Dermis lymphatic vessel endothelial cell (primary cell): ENCODE measurements at places on chromosomes 12 and 14. TPM values are rescaled to one million over a fixed set of nuclear protein-coding genes. Genes with fewer than 3 reads are reported as not detected.

CLEC4C gene
- not detected in 2 replicates for total RNA-seq

TBC1D30 gene
- total RNA-seq: 7.4 and 13.2 TPM in 2 replicates

CCDC177 gene
- not detected in 2 replicates for total RNA-seq

LGR5 gene
- not detected in 2 replicates for total RNA-seq

SMOC1 gene
- 1.6 and 1.8 TPM in 2 replicates for total RNA-seq

FGF23 gene
- total RNA-seq: not detected in 2 replicates

MYH6 gene
- total RNA-seq: not detected in 2 replicates
